Stimulated activated CD8-positive, alpha-beta memory T cell treated with anti-CD3 and anti-CD28 coated beads, Interleukin-7, amount 100 ng/mL, for 1 hour (primary cell): ENCODE measurements at places on chromosomes 4 and X.

DNA sequence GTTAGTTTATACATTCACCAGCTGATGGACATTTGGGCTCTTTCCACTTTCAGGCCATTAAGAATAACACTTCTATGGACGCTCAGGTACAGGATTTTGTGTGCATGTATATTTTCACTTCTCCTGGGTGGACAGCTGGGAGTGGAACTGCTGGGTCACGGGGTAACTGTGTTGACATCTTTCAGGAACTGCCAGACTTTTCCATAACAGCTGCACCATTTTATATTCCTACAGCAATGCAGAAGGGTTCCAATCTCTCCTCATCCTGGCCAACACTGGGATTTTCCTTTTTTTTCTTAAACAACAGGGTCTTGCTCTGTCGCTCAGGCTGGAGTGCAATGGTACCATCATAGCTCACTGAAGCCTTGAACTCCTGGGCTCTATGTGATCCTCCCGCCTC, 11.9 kb downstream of the HAUS7 start:
- no peak for DNase-seq

GRCh38 chr4:1195891-1196401, 23.6 kb upstream of the SPON2 start:
- no peak for DNase-seq

DNA sequence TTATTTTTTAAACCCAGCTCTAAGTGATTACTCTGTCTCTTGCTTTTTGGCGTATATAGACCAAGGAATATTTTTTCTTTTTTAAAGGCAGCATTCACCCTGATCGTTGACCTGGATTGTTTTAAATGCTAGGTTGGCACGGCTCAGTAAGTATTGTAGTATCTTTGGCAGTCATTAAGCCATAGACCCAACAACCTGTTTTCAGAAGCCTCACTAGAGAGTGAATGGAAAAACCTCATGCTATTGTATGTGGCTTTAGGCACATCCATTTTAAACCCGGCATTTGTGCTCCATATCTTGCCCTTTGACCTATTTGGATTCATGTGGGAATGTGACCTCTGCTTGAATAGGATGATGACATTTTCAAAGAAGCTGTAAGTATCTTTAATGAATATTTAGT, 183.9 kb downstream of the SNCA start:
- no peak for DNase-seq

GRCh38 chr4:155638195-155638965, 28.3 kb upstream of the GUCY1A1 start:
- DNase-seq = no peak

DNA sequence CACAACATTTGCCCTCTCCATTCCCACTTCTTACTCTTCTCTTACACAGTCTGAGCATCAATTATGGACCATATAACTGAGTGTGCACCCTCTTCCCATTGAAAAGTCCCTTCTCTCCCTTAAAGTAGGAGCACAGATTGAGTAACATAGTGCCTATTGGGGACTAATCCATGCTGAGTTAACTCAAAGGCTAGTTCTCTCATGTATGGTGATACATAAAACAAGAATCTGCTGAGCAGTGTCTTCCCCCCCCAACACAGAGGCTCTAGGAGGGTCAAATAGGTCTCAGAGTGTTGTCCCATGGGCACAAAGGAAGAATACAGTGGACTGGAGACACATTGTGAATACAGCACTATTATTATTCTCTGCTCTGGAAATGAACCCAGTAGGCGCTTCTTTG, 274.6 kb upstream of the BOD1L1 start:
- DNase-seq = no peak
